Ovary (tissue), 10 donors: ENCODE measurements at places on chromosomes 13 and 19. TPM values are rescaled to one million over a fixed set of nuclear protein-coding genes. Genes with fewer than 3 reads are reported as not detected.

IGFL3 gene
- polyA plus RNA-seq = not detected

CEACAM8 gene
- not detected for polyA plus RNA-seq

ZNF575 gene
- 1.7 TPM for polyA plus RNA-seq

ZNF470 gene
- 5.4 TPM for polyA plus RNA-seq

SOHLH2 gene
- polyA plus RNA-seq = 0.62 TPM

ZNF577 gene
- polyA plus RNA-seq = 40.6 TPM

EIF3K gene
- 391 TPM for polyA plus RNA-seq

ZIK1 gene
- 5.5 TPM for polyA plus RNA-seq

C19orf67 gene
- 0.08 TPM for polyA plus RNA-seq

SIGLEC5 gene
- polyA plus RNA-seq = 0.13 TPM

VASP gene
- polyA plus RNA-seq = 23.9 TPM

SIGLECL1 gene
- polyA plus RNA-seq = not detected

TMEM238 gene
- not detected for polyA plus RNA-seq
